ENCODE measurements at places on chromosomes 12 and 14.

- no peak overlapping the region for H3K27ac ChIP-seq
- H3K27me3 ChIP-seq = no peaks in the 10 kb centered on the region
- H3K36me3 ChIP-seq = no peaks in the 10 kb centered on the region
- H3K4me1 ChIP-seq = no peaks in the 10 kb centered on the region
- no peak overlapping the region for H3K4me3 ChIP-seq
- DNase-seq = no peak
These were observed 12.3 kb upstream of the LMO3 start for GRCh38 chr12:16618256-16618655.

- no peak overlapping the region for H3K4me3 ChIP-seq
- no peaks in the 10 kb centered on the region for H3K27me3 ChIP-seq
- no peak for DNase-seq
- no peaks in the 10 kb centered on the region for H3K4me1 ChIP-seq
These were observed 77.8 kb downstream of the SMOC1 start for GRCh38 chr14:69956970-69957369.

GRCh38 chr14:36035675-36036074 lies 140.8 kb downstream of the PTCSC3 start:
- no peaks in the 10 kb centered on the region for H3K27me3 ChIP-seq
- H3K4me1 ChIP-seq = no peaks in the 10 kb centered on the region
- no peaks in the 10 kb centered on the region for H3K36me3 ChIP-seq
- H3K27ac ChIP-seq = no peak overlapping the region

DNA sequence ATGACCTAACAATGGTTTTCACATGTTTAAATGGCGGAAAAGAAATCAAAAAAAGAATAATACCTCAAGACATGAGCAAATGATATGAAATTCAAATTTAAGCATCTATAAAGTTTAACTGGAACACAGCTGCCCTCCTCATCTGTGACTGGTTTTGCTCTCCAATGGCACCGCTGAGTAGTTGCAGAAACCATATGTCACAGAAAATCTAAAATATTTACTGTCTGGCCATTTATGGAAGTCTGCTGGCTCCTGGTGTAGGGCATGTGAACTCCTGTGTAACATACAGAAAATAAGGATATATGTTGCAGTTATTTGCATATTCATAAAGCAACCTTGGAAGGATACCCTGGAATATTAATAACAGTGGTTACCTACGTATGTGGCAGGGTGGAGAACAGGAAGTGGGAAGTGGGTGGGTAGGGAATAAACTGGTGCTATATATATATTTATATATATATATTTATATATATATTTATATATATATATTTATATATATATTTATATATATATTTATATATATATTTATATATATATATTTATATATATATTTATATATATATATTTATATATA lies 48.4 kb downstream of the LTBP2 start:
- H3K27ac ChIP-seq = no peak overlapping the region
- no peaks in the 10 kb centered on the region for H3K4me1 ChIP-seq

DNA sequence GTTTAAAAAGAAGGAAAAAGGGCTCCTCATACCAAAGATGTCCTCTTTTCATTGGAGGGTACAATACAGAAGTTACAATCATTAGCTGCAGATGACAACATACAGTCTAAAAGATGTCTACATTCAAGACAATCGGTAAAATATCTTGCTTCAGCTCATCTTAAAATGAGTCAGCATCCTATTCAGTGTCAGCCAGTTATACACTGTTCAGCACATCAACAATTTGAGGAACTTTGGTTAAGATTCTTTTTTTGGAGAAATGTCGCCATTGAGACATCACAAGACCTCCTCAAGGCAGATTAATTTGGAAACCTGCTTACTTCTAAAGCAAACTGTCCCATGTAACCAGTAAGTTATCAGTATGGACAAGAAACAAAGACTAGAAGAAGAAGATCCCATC lies 100.7 kb upstream of the SLC38A4 start:
- DNase-seq = no peak
- no peak overlapping the region for H3K27ac ChIP-seq
- no peaks in the 10 kb centered on the region for H3K36me3 ChIP-seq
- no peaks in the 10 kb centered on the region for H3K4me1 ChIP-seq

Measured in right lobe of liver (tissue), 6 donors.